ENCODE measurements at places on chromosomes 5 and 9. TPM values are rescaled to one million over a fixed set of nuclear protein-coding genes. Genes with fewer than 3 reads are reported as not detected.

DNA sequence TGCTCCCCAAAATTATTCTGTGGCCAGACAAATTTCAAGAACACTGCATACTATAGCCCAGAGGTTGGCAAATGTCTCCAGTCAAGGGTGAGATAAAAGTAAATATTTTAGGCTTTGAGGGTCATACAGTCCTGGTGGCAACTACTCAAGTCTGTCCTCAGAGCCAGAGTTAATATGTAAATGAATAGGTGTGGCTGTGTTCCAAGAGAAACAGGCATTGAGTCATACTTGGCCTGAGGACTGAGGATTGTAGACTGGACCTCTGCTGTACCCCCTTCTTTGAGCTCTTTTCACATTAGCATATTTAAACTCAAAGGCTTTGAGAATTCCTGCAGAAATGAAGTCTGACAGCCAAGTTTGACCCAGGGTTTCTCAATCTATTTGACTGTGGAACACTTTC is 129.2 kb upstream of the PTCH1 start:
- no peaks in the 10 kb centered on the region for H3K27me3 ChIP-seq
- no peaks in the 10 kb centered on the region for H3K36me3 ChIP-seq
- no peak overlapping the region for H3K4me3 ChIP-seq

GRCh38 chr9:26460624-26461023 is 432.0 kb downstream of the CAAP1 start:
- DNase-seq = no peak
- H3K4me1 ChIP-seq = no peaks in the 10 kb centered on the region
- H3K27me3 ChIP-seq = no peaks in the 10 kb centered on the region

DNA sequence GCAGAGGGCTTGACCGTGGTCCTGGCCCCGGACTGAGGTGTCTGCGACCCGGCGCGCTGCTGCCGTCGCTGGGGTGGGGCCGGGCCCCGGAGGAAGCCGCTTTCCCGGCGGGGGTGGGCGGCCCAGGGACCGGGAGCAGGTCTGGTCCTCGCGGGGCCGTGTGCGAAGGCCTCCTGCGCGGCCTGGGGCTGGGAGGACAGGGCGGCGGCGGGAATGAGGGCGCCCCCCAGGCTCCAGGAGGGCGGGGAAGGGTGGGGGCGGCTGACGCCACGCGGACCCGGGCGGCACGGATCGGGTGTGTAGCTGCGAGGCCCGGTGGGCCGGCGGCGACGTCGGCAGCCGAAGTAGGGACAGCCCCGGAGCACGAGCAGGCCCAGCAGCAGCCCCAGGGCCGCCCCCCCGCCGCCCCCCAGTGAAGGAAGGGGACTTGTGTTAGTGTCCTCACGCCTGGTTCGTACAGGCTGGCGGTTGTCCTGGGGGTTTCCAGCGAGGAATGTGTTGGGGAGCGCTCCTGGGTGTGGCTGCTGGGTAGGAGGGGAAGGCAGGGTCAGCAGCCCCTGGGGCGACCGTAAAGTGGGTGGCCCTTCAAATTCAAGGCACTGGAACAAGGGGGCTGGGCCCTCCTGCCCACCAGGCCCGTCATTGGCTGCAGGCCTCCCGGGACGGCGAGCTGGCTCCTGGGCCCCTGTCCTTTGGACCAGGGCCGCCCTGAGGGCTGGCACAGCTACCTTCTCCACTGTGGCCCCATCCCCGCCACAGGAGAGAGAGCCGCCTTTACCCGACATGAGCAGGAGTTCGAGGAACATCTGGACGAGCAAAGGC is 597 bp upstream of the TMEM250 start:
- H3K36me3 ChIP-seq = no peaks in the 10 kb centered on the region
- H3K27me3 ChIP-seq = no peaks in the 10 kb centered on the region
- peak overlapping the region; percentile 85 for H3K27ac ChIP-seq
- peaks cover 4% of the 10 kb centered on the region for H3K4me1 ChIP-seq
- H3K4me3 ChIP-seq = peak overlapping the region; percentile 86

- H3K4me3 ChIP-seq = no peak overlapping the region
- no peaks in the 10 kb centered on the region for H3K27me3 ChIP-seq
- no peak overlapping the region for H3K27ac ChIP-seq
- H3K36me3 ChIP-seq = no peaks in the 10 kb centered on the region
These were observed 56.9 kb downstream of the KIF24 start for GRCh38 chr9:34272101-34272541.

DNA sequence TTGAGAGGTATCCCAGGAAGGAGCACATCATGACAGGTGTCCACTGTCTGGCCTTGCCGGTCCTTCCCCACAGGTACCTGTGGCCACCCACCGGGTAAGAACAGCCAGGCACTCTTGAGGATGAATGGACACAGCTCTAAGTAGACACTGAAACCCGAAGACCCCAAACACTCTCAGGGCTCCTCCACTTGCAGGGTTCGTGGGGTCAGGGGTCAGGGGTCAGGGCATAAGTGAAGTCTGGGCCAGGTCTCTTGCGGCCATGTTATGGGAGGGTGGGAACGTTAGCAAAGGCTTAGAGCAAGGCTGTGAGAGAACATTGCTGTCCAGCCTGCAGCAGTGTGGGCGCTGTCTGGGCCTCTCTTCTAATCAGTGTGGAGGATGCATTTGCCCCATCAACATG is 40.0 kb downstream of the MAPK9 start:
- H3K4me3 ChIP-seq = no peak overlapping the region
- DNase-seq = no peak
- H3K36me3 ChIP-seq = peaks cover 56% of the 10 kb centered on the region
- no peaks in the 10 kb centered on the region for H3K27me3 ChIP-seq
- H3K4me1 ChIP-seq = no peaks in the 10 kb centered on the region

GRCh38 chr9:98230304-98230703 is 25.1 kb downstream of the TBC1D2 start:
- no peaks in the 10 kb centered on the region for H3K27me3 ChIP-seq
- H3K4me1 ChIP-seq = no peaks in the 10 kb centered on the region
- no peak for DNase-seq
- H3K36me3 ChIP-seq = no peaks in the 10 kb centered on the region
- no peak overlapping the region for H3K4me3 ChIP-seq
- H3K27ac ChIP-seq = no peak overlapping the region

- no peak for DNase-seq
- H3K27me3 ChIP-seq = no peaks in the 10 kb centered on the region
- no peak overlapping the region for H3K27ac ChIP-seq
- no peaks in the 10 kb centered on the region for H3K4me1 ChIP-seq
These were observed 49.3 kb downstream of the ALG2 start for GRCh38 chr9:99172124-99173091.

DNA sequence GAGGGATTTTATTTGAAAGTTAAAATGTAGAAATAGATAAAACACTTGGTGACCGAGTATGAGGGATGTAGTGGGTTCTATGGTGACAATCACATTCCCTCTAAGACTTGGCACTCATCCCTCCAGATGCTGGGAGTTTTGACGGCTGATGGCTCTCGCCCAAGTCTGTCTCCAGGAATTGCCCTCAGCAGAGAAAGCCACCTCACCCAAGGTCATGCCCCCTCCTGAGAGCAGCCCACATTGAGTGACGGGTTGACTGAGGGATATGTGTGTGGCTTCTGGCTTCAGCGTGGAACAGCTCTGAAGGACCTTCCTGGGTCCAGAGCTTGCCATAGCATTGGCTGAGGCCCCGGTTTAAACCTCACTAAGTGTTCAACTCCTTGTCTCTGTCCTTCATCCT is 19.4 kb downstream of the CAVIN4 start:
- no peak for DNase-seq
- H3K27me3 ChIP-seq = no peaks in the 10 kb centered on the region
- H3K36me3 ChIP-seq = no peaks in the 10 kb centered on the region
- no peaks in the 10 kb centered on the region for H3K4me1 ChIP-seq
- no peak overlapping the region for H3K27ac ChIP-seq

DNA sequence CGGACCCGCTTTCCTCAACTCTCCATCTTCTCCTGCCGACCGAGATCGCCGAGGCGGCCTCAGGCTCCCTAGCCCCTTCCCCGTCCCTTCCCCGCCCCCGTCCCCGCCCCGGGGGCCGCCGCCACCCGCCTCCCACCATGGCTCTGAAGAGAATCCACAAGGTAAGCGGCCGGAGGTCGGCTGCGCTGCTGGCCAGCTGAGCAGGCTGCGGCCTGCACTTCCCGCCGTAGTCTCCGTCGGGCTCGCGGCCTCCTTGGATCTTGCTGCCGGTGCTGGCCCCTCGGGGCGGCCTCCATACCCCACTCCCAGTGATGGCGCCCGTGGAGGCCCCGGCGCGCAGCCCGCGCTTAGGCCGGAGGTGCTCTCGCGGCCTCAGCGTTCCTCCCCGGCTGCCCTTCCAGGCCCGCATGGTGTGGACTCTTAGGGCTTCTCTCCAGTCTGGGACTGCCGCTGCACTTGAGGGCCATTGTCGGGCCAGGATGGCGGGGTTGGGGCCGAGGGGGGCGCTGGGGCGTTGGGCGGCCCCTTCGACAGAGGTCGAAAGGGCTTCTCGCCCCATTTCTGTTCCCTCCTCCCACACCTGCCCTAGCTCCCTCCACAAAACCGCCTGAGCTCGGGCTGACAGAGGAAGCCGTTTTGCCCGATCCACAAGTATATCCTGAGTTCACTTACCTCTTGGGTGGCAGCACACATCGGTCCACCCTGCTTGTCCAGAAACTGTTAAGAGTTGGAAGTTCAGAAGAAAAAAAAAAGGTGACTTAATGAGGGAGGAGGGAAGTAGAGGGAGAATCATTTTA is 714 bp downstream of the UBE2D2 start:
- peak overlapping the region; percentile 93 for H3K27ac ChIP-seq
- no peaks in the 10 kb centered on the region for H3K4me1 ChIP-seq
- no peaks in the 10 kb centered on the region for H3K36me3 ChIP-seq
- H3K27me3 ChIP-seq = no peaks in the 10 kb centered on the region

- H3K4me3 ChIP-seq = no peak overlapping the region
- no peak overlapping the region for H3K27ac ChIP-seq
- peak; percentile 32 for DNase-seq
- no peaks in the 10 kb centered on the region for H3K4me1 ChIP-seq
- no peaks in the 10 kb centered on the region for H3K36me3 ChIP-seq
These were observed 4.6 kb upstream of the TERT start for GRCh38 chr5:1299511-1299850.

DNA sequence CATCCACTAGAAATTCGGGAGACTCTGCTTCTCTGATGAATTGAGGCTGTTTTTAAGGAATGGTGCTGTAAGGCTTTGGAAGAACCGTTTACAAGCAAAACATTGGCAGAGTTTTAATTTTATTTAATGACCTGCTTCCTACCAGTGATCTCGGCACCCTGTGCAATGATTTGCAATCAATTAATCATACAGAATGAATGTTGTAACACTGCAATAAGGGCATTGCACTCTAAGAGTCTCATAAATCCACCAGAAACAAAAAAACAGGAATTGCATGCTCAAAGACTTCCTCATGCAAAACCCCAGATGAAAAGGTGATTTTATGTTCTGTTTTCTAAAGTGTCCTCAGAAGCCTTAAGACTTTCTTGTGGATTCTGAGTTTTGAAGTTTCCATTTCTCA is 295.7 kb downstream of the ARHGEF28 start:
- peaks cover 3% of the 10 kb centered on the region for H3K4me1 ChIP-seq
- DNase-seq = no peak
- H3K36me3 ChIP-seq = no peaks in the 10 kb centered on the region
- H3K4me3 ChIP-seq = no peak overlapping the region

DNA sequence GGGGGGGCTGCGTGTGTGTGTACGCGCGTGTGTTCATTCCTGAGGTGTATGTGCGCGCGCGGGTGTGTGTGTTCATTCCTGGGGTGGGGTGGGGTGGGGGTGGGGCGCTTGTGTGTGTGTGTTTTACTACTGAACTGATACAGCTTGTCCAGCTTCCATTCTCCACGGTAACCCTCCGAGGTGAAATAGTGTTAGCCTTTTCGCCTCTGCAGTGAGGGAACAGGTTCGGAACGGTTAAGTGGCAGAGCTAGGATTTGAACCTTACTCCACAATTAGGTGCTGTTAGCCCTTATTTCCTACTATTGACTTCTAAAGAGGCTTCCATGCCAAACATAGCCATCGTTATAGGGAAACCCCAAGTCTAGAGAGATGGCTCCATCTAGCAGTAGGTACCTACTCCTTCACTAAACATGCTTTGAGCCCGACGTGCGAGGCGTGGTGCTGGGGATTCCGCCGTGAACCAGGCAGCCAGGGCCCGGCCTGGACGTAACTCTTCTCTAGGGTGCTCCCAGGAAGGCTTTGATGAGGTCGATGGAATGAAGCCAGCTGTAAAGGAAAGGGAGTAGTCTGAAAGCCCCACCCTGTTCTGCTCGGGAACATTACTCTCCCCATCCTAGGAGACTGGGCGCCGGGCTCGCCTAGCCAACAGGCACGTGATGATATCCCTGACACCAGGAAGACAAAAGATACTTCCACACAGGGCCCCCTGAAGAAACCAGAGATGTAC is 782 bp upstream of the SKP1 start:
- peak overlapping the region; percentile 100 for H3K27ac ChIP-seq
- peak; percentile 43 for DNase-seq
- no peaks in the 10 kb centered on the region for H3K27me3 ChIP-seq
- H3K4me1 ChIP-seq = peaks cover 4% of the 10 kb centered on the region
- H3K4me3 ChIP-seq = peak overlapping the region; percentile 95
- H3K36me3 ChIP-seq = no peaks in the 10 kb centered on the region

DNA sequence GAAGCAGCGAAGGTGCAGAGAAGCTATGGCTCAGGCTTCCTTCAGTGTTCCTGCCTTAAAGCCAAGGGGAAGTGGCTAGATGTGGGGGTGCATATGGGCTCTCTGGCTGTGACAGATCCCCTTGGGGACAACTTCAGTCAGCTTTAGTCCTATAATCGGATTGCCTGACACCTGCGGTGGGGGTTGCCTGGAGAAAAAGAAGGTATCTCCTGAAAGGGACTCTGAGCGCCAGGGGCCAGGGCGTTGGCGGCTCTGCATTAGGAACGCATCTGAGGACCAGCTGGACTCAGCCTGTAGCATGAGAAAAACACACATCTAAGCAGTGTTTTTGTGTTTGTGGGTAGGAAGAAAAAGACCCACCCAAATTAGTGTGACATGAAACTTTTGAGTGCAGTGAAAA is 84.3 kb upstream of the OTULINL start:
- H3K36me3 ChIP-seq = peaks cover 10% of the 10 kb centered on the region
- no peak overlapping the region for H3K27ac ChIP-seq
- no peaks in the 10 kb centered on the region for H3K4me1 ChIP-seq
- DNase-seq = no peak
- no peak overlapping the region for H3K4me3 ChIP-seq

GRCh38 chr5:22560147-22560546 is 293.0 kb downstream of the CDH12 start:
- no peaks in the 10 kb centered on the region for H3K27me3 ChIP-seq
- H3K4me3 ChIP-seq = no peak overlapping the region
- H3K36me3 ChIP-seq = no peaks in the 10 kb centered on the region
- H3K27ac ChIP-seq = no peak overlapping the region
- DNase-seq = no peak

Gene AK8
- total RNA-seq = 0.70 TPM

Gene GPRIN1
- total RNA-seq = 0.41 TPM

Gene MTRR
- 21.3 TPM for total RNA-seq

Gene GFRA3
- total RNA-seq = 1.1 TPM

Gene SELENOP
- total RNA-seq = 139 TPM

All from pancreas (tissue), 10 donors.